ENCODE measurements at places on chromosomes 1 and 21.

- DNase-seq: no peak
Measured at GRCh38 chr1:5410652-5411051, 581.6 kb downstream of the NPHP4 start.

DNA sequence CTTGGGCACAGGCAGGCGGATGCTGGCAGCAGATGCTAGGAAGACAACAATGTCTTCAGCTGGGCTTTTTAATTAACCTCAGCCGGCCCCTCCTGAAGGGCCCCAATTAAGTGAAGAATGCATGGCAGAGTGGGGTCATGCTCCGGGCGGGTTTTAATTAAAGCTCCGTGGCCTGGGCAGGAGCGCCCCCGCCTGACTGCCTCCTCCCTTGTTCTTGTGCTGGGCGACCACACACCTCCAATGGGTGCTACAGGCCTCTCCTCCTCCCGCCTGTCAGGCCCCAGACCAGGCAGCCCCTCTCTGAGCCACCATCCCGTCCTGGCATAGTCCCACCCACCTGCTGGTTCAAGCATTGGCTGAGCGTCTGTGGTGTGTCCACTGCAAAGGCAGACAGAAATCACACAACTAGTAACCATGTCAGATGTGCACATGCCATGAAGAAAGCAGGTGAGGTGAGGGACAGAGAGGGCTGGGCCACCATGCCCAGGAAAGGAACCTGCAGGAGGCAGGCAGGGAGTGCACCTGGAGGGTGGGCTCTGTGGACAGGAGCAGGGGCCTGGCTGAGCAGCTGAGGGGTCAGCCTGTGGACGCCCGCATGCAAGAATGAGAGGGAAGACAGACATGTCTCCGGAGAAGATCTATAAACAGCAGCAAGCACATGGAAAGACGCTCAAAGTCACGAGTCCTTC, 8.5 kb upstream of the ARF1 start:
- no peak for DNase-seq

GRCh38 chr21:45006536-45007095, 66.8 kb downstream of the SLX9 start:
- DNase-seq: no peak

- no peak for DNase-seq
Measured at GRCh38 chr1:161473348-161473747, 31.9 kb upstream of the FCGR2A start.

DNA sequence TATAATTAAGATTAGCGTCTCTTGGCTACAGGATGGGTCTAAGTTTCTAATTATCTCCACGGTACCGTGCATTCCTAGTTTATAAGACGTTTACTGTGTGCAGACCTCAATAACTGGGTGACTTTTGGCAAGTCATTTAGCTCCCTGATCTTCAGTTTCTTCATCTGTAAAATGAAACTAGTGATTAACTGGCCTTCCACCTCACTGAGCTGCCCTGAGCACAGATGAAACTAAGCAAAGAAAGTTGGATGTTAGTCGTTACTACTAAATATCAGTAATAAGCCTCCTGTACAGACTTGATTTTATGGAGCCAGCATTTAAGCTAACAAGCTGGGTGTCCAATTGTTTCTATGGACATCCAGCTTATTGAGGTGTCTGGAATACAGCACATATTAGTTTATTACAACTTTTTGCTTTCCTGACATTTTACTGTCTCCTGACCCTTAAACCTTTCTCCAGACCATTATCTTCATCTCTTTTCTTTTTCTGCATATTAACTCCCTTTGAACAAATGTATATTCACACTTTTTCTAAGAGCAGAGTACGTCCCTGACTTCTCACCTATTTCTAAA, 1.1 kb downstream of the CR2 start:
- no peak for DNase-seq

DNA sequence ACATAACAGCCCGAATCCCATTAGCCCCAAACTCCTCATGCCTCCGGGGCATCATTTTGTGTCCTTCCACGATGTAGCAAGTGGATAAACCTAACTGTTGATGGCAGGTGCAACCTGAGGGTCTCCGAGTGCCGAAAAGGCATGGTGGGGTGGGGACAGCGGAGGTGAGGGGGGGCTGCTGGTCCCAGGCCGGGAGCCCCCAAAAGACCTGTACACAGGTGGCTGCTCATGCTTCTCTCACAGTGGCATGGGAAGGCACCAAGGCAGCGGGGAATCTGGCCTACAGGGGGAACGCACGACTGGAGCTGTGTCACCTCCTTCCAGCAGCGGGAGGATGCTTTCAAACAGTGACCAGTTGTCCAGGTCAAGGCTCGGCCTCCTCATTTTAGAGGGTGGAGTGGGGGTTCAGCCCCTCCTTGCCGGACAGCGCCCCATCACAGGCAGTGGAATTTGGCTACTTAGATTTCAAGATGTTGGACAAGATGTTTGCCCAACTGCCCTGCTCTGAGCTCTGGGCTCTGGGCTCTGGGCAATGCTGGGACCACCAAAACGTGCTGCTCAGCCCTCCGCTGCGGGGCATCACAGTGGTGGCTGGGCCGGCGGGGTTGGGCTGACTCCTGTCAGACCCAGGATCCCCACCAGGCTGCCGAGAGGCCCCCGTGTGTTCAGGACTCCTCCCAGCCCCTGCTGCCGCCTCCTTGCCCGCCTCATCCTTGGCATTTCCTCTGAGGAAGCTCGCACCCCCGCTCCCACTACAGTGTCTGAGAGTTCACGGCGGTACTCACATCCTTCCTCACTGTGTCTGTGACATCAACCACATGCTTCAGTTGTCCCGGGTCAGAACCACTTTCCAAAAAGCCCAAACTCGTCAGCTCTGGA, 7.6 kb downstream of the DNMT3L start:
- no peak for DNase-seq

- DNase-seq: no peak
Measured at GRCh38 chr1:225479341-225479740, 51.5 kb upstream of the LBR start.

DNA sequence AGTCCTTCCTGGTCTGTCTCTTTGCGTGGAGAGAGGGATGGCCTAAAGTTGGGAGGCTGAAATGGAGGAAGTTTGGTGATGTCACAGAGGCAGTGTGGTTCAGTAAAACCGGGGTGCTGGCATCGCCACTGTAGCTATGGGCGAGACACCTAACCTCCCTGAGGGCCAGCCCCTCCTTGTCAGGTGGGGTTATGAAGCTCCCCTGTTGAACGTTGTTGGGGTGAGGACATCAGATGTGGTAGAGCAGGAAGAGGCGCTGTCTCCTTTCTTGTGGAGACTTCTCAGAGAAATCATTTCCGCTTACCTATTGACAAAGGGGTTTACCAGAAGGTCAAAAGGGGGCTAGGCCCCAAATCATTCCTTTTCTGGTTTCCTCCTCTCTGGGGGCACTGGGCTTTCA, 294.7 kb downstream of the SIPA1L2 start:
- no peak for DNase-seq

GRCh38 chr1:54270543-54270942, 70.6 kb downstream of the MRPL37 start:
- DNase-seq: no peak

GRCh38 chr1:173300061-173301044, 93.2 kb upstream of the TNFSF4 start:
- no peak for DNase-seq

- DNase-seq: no peak
Measured at GRCh38 chr1:90709535-90709934, 7.6 kb downstream of the BARHL2 start.

DNA sequence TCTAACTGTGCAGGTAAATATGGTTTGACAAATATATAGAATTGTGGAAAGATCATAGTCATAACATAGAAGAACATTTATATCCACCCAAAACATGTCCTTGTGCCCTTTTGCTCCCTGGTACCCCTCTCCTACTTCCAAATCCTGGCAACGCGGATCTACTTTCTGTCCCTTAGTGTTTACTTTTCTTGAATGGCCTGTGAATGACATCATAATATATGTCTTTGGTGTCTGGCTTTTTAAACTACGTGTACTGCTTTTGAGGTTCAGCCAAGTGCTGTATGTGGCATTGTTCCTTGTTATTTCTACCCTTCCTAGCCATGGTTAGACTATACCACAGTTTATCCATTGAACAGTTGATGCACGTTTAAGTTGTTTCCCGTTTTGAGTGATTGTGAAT, 155.6 kb downstream of the SDCCAG8 start:
- no peak for DNase-seq

- no peak for DNase-seq
Measured at GRCh38 chr1:22754824-22755223, 44.2 kb downstream of the EPHB2 start.

GRCh38 chr21:44865561-44866280, 7.8 kb downstream of the PTTG1IP start:
- DNase-seq: no peak

DNA sequence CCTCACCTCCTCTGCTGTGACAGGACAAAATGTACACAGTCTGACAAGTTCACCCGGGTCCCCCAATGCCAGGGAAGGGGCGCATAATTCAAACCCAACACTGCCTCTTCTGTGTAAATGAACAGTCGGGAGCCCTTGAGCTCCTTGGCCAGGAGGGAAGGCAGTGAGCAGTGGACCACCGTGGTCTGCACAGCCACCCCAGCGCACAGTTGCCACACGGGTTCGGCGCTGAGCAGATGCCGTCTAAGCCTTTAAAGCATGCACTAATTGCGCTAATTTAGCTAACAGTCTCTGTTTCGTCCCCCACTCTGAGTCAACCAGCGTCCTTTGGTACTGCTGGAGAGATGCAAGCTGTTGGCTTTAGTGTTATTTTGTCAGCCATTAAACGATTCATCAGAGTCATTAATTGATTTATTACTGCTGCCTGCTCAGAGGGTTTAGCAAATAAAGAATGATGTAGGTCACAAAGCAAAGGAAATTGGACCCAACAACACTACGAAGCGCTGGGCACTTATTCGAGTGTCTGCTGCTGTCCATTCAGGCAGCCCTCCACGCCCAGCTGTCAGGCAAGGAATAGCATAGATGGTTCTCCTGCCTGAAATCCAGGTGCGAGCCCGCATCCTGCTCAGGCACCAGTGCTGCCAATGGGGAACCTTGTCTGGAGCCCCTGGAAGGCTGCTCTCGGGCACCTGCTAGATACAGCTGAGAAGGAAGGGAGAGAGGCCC, 91.5 kb downstream of the MRPL37 start:
- DNase-seq: no peak

DNA sequence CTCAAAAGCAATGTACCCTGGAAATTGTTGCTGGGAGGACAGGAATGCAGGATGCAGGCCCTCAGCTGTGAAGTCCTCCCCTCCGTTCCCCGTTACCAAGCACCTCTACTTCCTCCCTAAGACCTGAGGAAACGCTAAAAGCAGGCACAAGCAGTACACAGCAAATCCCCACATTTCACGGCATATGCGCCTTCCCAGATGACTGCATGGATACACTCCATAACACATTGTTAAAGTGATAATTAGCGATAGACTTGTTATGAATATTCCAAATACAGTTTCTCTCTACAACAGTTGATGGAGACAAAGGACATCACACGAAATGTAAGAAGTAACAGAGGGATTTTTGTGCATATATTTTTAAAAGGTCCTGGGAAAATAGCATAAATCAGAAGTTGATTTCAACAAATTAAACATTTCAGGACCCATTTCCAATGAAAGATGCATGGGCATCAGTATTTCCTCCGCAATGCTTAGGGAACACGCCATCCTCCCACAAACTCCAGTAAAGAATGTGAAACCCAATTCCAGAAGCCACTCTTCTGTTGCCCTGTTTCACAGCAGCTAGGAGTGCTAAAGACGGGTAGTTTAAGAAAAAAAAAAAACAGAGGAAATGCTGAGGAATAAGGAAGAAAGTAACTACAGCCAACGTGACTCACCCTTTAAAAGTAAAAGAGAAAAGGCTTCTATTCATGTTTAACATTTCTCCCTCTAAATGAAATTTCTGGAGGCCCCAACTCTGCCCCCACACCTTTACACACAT, 75.5 kb downstream of the HIVEP3 start:
- DNase-seq: peak; percentile 70

- no peak for DNase-seq
Measured at GRCh38 chr1:49677706-49678105, 346.0 kb downstream of the AGBL4 start.

GRCh38 chr1:184664042-184664660, 90.5 kb downstream of the EDEM3 start:
- peak; percentile 82 for DNase-seq

DNA sequence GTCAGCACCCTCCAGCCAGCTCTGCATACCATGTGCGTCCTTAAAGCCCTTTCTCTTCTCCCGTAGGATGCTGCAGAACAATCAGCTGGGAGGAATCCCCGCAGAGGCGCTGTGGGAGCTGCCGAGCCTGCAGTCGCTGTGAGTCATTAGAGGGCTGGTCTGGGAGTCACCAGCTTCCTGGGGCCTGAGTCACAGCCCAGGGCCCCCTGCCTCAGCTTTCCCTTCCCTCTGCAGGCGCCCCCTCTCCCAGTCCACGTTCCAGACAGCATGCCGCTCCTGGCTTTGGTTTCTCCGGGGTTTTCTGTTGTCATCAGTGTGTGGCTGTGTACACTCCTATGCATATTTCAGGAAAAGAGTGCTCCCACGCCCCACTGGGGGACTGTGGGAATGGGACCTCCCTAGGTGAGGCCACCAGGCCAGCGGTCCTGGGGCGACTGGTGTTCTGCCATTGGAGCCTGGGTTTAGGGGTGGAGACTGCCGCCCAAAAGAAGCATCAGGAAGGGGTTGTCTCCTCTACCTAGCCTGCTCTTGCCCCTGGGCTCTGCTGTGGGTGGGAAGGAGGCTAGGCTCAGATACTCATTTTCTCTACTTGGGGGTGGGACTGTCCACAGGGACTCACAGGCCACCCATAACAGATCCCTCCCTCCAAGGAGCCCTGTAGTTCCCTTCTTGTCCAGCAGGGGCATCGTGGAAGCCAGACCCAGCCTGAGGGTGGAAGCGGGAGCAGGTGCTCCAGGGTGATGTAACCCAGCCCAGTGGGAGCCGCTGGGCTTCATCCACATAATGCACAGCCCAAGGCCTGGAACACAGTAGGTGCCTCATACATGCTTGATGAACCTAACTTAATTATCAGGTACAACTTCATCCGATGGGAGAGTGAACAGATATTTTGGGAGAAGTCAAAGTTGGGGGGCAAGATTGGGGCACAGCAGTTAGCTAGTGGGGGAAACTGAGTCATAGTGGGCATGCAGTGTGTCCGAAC, 42.5 kb downstream of the LGR6 start:
- peak; percentile 98 for DNase-seq

- DNase-seq: no peak
Measured at GRCh38 chr1:995665-996633, 3.9 kb downstream of the HES4 start.

- no peak for DNase-seq
Measured at GRCh38 chr1:44945967-44946366, 40.4 kb downstream of the EIF2B3 start.

DNA sequence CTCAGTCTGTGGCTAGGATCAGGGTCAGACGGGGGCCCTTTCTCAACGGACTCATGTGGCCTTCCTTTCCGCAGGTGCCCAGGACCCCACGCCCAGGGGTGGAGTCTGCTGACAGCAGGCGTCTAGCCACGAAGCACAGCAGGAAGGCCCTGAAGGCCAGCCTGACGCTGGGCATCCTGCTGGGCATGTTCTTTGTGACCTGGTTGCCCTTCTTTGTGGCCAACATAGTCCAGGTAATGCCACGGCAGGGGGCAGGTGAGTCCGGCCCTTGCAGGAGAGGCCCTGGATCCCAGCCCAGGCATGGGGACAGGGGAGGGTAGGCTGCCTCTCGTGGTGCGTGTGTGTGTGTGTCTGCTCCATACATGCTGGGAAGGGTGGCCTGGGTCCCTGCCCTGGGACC, 13.8 kb downstream of the HTR6 start:
- DNase-seq: no peak

GRCh38 chr1:203686091-203686632, 59.5 kb downstream of the ATP2B4 start:
- DNase-seq: no peak

- no peak for DNase-seq
Measured at GRCh38 chr1:219432191-219432606, 180.7 kb downstream of the ZC3H11B start.
